Sciatic nerve (tissue), 2 donors: ENCODE measurements at places on chromosomes 6 and 20.

DNA sequence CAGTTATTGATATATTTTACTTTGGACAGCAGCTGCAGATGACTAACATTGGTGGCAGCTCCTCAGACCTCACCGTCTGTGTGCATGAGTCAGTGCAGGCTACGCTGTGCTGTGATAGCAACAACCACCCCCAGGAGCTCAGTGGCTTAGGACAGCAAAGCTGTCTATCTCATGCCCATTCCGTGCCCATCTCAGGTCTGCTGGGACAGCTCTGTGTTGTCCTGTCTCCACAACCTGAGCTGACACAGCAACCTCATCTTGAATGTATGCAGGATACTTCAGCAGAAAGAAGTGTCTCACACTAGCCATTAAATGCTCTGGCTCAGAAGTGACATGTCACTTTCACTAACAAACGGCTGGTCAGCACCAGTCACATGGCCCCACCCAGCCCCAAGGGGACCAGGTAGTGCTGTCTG, 47.7 kb downstream of the BANF2 start:
- no peak for DNase-seq

- no peak for DNase-seq
Measured at GRCh38 chr6:33838983-33839382, 35.2 kb upstream of the MLN start.

- DNase-seq: no peak
Measured at GRCh38 chr20:19451923-19452295, 239.5 kb downstream of the SLC24A3 start.

DNA sequence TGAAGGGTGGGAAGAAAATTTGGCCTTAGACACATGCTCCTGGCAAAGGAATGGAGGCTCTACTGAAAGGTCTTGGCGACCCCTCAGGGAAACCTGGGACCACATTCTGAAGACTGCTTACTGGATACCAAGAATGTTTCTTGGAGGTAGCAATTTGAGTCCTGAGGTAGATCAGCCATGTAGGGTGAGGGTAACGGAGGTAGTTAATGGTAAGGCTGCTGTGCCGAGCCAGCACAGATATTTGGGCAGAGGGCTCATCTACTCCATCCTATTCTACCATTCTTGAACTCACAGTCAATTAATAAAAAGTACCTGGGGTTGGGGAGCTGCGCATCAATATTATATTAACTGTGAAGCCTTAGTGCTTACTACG, 401 bp upstream of the PHF3 start:
- no peak for DNase-seq

DNA sequence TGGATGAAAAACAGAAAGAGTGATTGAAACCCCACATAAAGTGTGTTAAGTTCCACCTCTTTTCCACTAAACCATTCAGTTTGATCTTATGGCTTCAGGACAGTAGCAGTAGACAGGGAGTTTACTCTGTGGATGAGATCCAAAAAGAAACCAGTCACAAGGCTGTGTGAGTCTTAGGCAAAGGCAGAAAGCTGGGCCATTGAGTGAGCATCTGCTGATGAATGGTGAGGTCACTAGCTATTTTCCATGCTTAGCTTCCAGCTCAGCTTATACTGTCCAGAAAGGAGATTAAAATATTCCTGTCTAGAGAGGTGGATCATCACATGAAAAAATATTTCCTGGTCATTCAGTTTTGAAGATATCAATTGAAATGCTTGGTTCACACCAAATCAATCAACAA, 1643.9 kb downstream of the HACE1 start:
- no peak for DNase-seq

- no peak for DNase-seq
Measured at GRCh38 chr6:47804821-47805220, 23.0 kb downstream of the OPN5 start.

DNA sequence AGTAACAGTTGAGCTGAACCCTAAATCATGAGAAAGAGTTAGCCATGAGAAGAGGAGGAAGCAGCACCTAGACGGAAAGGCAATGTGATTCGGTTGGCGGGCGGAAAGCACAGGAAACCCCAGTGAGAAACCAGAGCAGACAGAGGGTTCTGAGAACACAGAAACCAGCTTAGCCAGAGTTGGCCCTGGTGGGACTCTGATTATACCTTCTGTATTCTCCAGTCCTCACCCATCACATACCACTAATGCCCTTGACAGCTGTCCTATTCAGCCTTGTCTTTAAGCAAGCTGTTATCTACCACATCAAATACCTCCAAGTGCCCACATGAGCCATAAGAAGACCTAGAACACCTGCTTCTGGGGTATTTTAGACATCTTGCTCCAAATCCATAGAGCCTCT, 58.9 kb upstream of the LRRC1 start:
- no peak for DNase-seq

DNA sequence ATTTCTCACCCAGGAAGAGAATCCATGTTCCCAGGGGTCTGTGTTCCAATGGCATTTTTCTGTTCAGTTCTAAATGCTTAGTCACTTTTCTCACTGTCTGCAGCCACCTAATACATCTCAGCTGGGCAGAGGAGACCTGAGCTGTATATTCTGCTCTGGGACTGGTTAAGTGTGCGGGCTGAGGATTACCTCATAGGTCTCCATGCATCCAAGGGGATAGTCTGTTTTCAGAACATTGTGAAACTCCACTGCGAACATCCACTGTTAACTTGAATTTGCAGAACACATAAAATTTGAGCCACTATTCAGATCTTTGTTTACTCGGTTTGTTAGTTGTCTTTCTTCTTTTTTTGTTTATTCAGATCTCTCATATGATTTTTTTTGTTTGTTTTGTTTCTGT, 947.1 kb downstream of the TFAP2A start:
- DNase-seq: no peak

DNA sequence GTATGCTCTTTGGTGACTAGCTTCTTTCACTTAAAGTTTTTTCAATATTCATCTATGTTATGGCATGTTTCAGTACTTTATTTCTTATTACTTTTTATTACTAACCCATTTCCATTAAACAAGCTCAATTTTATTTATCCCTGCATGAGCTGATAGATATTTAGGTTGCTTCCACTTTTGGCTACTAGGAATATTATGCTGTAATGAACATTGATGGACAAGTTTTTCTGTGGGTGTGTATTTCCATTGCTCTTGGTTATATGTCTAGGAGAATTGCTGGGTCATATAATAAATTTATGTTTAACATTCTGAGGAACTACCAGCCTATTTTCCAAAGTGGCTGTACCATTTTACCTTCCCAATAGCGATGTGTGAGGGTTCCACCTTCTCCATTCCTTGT, 69.9 kb downstream of the ZBTB2 start:
- DNase-seq: no peak

DNA sequence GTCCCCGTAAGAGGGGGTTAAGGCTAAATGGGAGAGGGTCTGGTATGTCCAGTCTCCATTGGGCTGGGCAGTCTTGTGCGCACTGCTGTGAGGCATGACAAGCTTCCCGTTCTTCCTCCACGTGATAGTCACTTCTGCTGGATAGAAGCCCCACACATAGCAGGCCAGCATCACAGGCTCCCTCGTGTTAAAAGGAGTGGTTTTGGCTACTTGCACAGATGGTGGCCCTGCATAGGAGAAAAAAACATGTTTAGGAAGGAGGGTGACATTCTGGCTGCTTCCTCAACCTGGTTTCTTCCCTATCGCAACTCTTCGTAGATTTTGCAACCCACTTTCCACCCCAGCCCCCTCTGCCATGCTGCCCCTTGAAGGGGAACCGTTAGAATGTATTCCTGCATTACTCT, 3.6 kb downstream of the HLA-DMB start:
- no peak for DNase-seq

GRCh38 chr6:134217105-134217797, 100.7 kb downstream of the SGK1 start:
- DNase-seq: no peak

- no peak for DNase-seq
Measured at GRCh38 chr6:18445228-18445627, 58.1 kb downstream of the RNF144B start.

- DNase-seq: no peak
Measured at GRCh38 chr20:50675671-50676376, 15.5 kb downstream of the RIPOR3 start.

GRCh38 chr6:18261877-18262276, 2.5 kb downstream of the DEK start:
- no peak for DNase-seq

GRCh38 chr6:117280922-117281321, 15.6 kb downstream of the VGLL2 start:
- DNase-seq: no peak

GRCh38 chr20:51176876-51177275, 154.0 kb upstream of the KCNG1 start:
- DNase-seq: no peak

GRCh38 chr6:96521644-96522464, at the start of gene UFL1:
UFL1 (plus strand) TSS chr6:96521806; CDS start chr6:96521874, 68 bp downstream.
- peak; percentile 95 for DNase-seq

DNA sequence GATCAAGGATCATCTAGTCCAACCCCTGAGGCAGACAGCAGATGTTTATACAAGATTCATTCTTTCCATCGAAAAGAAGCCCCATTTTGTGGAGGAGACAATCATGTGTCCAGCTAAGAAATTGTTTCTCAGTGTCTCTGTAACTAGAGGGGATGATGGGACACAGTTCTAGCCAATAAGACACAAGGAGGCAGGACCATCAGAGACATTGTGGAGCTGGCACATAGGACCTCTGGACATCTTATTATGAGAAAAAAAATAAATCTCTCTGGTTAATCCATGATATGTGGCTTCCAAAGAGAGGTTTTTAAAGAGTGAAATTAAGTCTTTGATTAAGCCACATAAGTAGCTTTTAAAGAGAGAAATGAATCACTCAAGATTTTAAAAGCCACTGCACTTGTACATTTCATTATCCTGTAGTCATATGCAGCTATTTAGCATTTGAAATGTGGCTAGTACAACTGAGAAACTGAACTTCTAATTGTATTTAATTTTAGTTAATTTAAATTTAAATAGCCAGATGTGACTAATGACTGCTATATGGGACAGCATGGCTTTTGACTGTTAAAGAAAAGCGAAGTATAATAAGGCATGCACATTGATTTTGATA, 176.8 kb downstream of the TASP1 start:
- DNase-seq: no peak

- no peak for DNase-seq
Measured at GRCh38 chr6:63558278-63558677, 14.0 kb upstream of the LOC128125822 start.

- no peak for DNase-seq
Measured at GRCh38 chr6:139540276-139540675, 165.8 kb upstream of the CITED2 start.

DNA sequence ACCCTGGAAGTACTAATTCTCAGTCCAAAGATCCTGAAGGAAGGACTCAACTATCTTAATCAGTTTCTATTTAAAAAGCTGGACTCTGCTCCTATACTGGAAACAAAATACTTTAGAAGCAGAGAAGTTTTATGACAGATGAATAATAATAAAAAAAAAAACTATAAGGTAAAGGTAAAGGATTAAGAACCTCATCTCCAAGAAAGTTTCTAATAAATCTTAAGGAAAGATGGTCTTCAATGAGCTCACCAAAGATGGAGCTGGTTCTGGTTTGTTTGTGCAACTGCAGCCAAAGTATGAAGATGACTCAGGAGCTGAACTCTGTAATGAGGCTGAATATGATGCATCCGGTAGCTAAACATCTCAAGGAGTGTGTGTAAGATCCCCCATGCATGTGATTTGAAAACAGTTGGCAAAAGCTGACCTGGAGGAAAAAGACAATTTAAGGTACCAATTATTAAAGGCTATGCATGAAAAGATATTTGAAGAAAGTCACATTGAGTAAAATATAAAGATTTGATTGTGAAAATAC, 25.2 kb downstream of the MED23 start:
- no peak for DNase-seq

DNA sequence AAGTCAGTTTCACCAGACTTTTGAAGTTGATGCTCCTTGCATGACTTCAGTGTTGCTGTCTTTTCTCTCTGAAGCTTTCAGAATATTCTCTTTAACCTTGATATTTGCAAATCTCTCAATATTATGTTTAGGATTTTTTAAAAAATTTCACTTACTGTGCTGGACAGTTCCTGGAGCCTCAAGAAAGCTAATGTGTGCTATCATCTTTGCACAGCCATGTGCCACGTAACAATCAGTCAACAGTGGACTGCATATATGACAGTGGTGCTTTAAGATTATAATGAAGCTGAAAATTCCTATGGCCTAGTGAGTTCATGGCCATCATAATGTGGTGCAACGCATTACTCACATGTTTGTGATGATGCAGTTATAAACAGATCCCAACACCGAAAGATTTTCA, 59.1 kb upstream of the OGFRL1 start:
- no peak for DNase-seq

DNA sequence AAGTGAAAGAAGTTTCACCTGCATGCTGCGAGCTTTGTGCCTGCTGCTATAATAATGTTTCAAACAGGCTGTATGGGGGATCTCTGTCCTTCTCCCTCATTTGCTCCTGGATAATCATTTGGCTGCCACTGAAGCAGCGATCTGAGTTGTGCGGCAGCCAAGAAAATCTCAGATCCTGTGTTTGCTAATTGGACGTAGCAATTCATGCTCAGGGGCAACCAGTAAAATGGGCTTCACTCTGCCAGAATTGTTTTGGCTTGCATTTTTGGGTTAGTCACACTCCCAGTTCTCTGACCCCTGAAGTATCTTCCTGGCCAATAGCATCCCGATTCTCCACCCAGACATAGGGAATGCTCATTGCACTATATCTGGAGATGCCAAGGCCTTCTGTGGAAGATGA, 13.7 kb upstream of the STXBP5 start:
- no peak for DNase-seq

GRCh38 chr6:44058617-44059358, 68.5 kb downstream of the MRPL14 start:
- peak; percentile 80 for DNase-seq

- DNase-seq: no peak
Measured at GRCh38 chr6:34888514-34888856, 570 bp upstream of the ANKS1A start.

GRCh38 chr20:1196634-1197033, 6.6 kb upstream of the C20orf202 start:
- no peak for DNase-seq

DNA sequence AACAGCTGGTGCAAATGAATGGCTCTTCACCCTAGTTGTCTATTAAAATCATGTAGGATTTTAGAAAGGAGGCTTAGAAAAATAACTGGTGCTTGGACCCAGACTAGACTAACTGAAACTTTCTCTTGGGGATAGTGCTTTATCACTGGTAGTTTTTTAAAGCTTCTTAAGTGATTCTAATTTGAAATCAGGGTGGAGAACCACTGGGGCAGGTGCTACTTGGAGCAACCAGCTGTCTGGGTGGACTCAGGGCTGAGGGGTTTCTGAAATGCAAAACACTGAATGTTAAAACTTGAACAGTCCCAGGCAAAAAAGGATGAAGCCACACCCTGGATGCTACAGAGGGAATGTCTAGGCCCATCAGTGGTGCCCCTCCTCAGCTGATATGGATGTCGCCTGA, 81.2 kb downstream of the PXDC1 start:
- no peak for DNase-seq

- DNase-seq: peak; percentile 74
Measured at GRCh38 chr20:46057856-46058598, 29.0 kb downstream of the SLC12A5 start.

DNA sequence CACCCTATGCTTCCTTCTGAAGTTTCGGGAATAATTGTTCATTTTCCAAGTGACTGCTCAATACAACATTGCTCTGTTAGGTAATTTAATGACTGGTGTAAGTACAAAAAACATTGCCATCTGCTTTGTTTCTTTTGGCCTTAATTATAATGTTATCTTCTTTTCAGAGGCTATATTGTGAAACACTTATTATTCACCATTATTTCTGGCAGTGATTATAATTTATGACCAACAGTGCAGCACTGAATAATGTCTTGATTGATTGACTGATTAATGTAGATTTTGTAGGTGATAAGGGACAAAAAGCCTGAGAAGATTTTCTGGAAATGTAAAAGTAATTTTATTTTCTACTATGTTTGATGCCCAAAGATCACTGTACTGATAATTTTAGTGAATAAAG, 377.7 kb downstream of the PLCB1 start:
- DNase-seq: no peak
